ENCODE measurements at places on chromosomes 13 and 19.

DNA sequence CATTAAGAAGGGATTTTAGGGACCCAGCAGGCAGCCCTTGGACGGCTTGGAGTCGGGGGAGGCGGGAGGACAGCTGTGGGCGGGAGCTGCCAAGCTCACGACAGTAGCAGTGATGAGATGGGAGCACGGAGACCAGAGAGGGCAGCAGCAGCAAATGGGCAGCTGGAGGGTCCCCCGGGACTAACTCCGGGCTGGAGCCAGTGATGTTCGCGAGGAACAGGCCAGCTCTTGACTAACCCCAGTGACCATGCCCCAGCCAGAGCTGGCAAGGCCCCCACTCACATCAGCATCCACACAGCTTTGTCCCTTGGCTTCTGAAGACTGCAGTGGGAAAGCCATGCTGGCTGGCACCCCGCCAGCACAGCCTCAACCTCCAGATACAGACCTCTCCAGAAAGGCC, 81.9 kb downstream of the RAB20 start:
- DNase-seq, result no peak

GRCh38 chr13:102460806-102461205, 59.0 kb upstream of the FGF14 start:
- no peak for DNase-seq

GRCh38 chr13:77516342-77516789, 19.1 kb upstream of the SCEL start:
- no peak for DNase-seq

DNA sequence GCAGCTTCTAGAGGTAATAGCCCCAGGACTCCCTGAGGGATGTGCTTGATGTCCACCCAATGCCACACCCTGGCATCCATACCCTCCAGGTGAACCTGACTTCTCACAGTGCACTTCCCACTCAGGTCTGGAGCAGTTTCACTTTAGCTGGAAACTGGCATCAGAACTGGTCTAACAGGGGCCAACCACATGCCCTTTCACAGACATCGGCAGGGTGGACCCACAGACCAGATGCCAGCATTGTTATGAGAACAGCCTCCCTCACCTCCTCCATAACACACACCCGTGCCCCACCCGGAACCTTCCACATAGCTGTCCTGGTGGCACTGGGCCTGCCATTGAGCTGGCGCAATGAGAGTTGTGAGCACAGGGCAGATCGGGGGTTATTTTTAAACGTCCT, 77.4 kb upstream of the GPR12 start:
- no peak for DNase-seq

- no peak for DNase-seq
Observed at GRCh38 chr19:35045667-35046300, 4.3 kb downstream of the HPN start.

DNA sequence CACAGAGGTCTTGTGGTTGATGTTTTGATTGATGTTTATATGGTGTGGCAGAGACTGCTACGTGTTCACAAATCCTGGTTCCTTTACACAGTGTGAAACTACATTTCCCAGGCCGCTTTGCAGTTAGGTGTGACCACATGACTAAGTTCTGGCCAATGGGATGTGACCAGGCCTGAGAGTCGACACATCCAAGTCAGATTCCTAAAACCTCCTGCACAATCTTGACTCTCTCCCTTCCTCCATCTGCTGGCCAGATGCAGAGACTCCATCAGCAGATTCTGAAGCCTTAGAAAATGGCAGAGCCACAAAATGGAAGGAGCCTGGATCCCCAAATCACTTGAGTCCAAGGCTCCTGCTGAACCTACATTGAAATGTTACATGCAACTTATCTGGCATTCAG, 12.6 kb downstream of the CD37 start:
- no peak for DNase-seq

GRCh38 chr19:55352040-55352439, 2.5 kb downstream of the COX6B2 start:
- DNase-seq, result no peak

DNA sequence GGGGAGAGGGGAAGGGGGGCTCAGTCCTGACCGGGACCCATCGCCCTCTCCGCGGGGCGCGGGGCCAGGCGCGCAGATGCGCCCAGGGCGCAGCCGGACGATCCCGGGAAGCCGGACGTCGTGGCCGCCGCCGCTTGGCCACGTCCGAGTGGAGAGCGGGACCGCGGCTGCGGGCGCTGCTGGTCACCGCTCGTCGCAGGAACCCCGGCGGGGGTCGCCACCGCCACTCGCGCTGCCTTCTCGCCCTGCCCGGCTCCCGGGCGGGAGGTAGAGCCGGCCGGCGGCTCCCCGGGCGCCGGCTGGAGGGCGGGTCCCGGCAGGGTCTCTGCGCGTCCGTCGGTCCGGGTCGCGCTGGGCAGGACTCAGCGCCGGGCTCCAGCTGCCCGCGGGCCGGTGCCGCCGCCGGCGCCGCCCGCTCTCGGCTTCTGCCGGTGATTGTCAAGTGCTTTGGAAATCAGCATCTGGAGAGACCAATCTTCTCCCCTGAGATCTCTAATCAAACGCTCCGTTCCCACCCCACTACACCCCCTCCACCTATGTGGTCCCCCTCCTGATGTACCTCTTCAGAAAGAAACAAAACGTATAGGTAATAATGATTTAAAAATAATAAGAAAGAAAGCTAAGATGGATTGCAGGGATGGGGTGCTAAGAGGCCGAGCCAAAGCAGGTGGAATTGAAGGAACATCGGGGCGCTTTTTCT, 464.4 kb downstream of the ITGBL1 start:
- DNase-seq, result no peak

- DNase-seq, result no peak
Observed at GRCh38 chr13:87536899-87537298, 134.3 kb upstream of the SLITRK5 start.

DNA sequence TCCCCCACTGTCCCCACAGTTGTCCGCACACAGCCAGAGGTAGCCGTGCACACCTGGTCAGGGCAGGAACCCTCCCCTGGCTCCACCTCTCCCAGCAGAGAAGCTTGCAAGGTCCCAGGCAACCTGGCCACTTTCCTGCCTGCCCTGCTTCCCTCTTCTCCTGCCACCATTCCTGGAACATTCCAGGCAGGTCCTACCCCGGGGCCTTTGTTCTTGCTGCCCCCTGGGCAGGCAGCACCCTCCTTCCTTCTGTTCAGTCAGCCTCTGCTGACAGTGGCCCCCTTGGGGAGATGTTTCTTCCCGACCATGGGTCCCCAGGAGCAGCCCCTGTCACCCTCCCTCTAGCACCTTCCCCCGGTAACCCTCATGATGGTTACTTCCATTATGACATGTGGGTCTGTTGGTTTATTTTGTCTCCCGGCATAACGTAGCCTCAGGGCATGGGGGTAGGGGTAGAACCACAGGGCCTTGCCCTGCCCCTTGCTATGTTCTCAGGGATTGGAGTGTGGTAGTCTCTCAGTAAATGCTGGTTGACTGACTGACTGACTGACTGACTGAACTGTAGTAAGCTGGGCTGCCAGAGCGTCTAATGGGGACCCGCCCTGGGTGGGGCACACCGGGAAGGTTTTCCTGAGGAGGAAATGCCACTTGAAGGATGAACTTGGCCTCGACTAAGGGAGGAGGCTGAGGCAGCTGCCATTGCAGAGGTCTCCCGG, 10.8 kb downstream of the PAK4 start:
- DNase-seq, result peak; percentile 87

GRCh38 chr19:36668646-36669045, 2.0 kb upstream of the ZNF461 start:
- no peak for DNase-seq

GRCh38 chr19:13958043-13958442, 5.7 kb downstream of the DCAF15 start:
- DNase-seq, result no peak

DNA sequence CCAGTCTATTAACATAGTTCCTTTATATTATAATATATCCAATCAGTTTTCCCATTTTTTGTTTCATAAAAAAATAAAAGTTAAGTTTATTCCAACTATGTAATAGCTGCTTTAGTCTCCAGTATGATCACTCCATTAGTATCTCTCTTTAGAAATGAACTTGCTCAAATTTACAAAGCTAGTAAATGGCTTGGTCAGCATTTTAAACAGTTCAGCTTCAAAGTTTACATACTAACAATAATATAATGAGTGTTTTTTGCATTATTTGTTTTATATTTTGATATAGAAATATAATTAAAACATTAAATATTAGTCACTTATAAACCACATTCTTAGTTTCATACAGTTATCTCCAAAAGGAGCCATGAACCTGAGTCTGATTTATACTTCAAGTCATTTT, 1073.8 kb downstream of the SLITRK5 start:
- DNase-seq, result no peak

DNA sequence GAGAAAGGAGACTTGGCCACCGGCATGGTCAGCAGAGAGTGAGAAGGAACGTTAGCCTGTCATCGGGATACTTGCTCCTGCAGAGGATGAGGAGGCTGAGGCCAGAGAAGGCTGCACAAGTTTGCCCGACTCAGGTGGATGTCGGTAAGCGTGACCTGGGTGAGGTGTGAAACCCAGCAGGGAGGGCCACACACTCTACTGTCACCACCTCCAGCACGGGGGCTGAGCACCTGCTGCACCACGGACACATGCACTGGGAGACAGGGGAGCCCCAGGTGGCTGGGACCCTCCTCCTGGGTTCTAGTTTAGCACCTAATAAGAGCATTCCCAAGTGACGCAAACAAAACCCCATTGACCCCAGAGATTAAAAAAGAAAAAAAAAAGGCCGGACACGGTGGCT, 17.3 kb downstream of the MLLT1 start:
- no peak for DNase-seq

All from transverse colon (tissue), 4 donors.